Activated CD4-positive, alpha-beta T cell treated with anti-CD3 and anti-CD28 coated beads, Interleukin-2, amount 10 ng/mL, durations not matched to agents 7 days and 5 days (primary cell): ENCODE measurements at places on chromosomes 3 and 15. TPM values are rescaled to one million over a fixed set of nuclear protein-coding genes. Genes with fewer than 3 reads are reported as not detected.

The SPINT1 gene
- total RNA-seq: 2.9 TPM

The CHDH gene
- 0.79 TPM for total RNA-seq

The PAK2 gene
- 88.6 TPM for total RNA-seq

The INSYN1 gene
- not detected for total RNA-seq

The NEK11 gene
- 1.1 TPM for total RNA-seq

The GPR171 gene
- 181 TPM for total RNA-seq

The TAGLN3 gene
- total RNA-seq: 0.33 TPM

The PFKFB4 gene
- 24.9 TPM for total RNA-seq

GRCh38 chr15:70220490-70221096, 122.9 kb upstream of the TLE3 start:
- no peak for DNase-seq

GRCh38 chr3:54951405-54951804, 23.5 kb upstream of the LRTM1 start:
- DNase-seq: no peak

DNA sequence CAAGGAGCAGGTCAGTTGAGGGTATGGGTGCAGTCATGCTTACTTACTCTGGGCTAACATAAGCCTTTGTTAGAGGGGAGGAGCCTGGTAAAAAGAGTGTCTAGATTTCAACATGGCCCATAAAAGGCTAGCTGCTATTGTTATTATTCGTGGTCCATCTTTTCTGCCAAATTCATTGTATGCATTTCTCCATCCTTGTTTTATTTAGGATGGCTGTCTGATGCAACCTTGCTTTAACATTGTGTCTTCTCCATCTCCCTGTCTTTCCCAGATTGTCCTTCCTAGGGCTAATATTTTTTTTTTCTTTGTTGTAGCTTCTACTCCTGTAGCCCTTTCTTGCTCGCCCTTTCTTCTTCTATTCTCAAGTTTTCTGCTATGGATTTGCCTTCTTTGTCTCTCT, 12.6 kb downstream of the RBMS3 start:
- no peak for DNase-seq

GRCh38 chr3:137205394-137206045, 247.7 kb downstream of the IL20RB start:
- no peak for DNase-seq

GRCh38 chr3:128266453-128266852, 113.2 kb downstream of the EEFSEC start:
- no peak for DNase-seq

DNA sequence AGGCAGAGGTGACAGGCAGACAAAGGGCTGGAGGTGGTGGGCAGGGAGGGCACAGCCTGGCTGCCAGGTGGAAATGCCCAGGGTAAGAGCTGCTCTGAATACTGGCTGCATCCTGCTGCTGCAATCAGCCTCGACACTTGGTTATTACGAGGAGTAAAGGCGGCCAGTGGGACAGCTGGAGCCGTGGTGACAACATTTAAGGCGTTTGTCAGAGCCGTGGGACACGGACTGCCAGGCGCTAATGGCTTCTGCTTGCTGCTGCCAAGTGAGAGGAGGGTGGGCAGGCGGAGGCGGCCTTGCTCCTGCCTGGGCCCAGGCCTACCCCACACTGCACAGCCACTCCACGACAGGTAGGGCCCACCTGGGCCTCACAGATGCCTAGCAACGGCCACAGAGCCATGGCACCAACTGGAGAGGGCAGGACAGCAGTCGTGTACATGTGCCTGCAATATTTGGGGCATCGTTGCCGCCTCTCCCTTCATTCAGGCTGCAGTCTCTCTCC, 49.2 kb upstream of the TMEM115 start:
- no peak for DNase-seq

DNA sequence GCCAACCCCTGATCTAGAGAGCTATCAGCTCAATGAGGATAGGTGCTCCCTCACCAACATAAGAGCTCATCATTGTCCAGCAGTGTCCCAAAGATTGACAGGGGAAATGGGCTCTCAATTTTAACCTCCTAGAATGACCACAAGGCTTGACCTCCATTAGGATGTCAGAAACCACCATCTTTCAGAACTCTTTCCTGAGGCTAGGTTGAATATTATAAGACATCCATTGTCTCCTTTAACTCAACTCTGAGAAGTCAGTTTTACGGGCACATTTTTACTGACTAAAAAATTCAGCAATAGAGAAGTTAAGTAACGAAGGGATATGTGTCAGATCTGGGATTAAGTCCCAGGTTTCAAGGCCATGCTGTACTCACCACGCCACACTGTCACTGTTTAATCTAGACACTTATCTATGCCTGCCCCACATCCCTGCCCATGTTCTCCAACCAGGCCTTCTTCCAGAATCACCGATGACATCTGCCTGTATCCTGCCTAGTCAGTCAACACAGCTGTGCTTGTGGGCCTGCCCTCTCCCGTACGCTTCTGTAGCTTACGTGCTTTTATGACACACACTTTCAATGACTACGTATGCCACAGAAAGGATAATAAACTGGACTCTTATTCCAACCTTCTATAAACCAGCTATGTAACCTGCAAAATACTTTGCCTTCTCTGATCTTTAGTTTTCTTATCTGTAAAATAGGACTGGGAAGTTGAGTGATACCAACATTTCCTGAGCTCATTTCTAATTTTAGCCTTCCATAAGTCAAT, 17.1 kb upstream of the MUC13 start:
- DNase-seq: no peak

- DNase-seq: no peak
These were observed 30.1 kb downstream of the CFAP161 start for GRCh38 chr15:81163961-81164800.

GRCh38 chr3:152770296-152770695, 64.6 kb upstream of the P2RY1 start:
- no peak for DNase-seq

DNA sequence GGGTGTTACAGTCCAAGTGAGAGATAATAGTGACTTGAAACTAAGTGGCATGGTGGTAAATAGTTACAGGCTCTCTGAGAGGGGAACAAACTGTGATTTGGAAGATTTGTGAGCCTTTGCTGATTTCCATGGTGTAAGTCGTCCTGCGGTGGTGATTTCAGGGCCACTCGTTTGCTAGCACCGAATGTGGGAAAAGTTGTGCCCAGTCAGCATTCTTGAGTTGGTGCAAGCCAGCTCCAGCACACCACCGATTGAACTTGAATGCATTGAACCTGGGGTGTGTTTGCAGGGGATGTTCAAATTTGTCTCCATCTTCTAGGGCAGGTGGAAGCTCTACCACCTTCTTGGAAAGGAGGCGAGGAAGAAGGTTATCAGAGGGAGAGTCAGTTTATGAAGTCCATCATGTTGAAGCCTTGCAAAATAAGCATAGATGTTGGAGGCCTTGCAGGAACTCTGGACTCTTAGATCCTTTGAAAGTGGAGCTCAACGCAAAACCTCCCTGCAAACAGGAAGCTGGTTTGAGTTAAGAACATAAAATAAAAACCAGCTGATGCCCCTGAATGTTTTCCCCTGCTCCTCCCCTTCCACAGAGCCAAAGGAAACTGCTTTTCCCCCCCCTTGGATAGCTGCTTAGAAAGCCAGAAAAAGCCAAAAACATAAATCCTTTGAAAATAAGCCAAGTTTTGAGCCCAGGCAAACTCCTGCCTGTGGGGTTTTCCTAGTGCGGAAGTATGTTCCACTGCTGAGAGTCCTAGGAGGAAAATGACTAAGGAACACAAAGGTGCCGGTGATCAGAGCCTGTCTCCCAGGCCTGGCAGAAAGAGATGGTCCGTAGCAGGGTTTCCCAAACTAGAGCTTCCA, 21.9 kb downstream of the MAPKBP1 start:
- no peak for DNase-seq

- no peak for DNase-seq
These were observed 525 bp upstream of the FSTL1 start for GRCh38 chr3:120451272-120451761.

DNA sequence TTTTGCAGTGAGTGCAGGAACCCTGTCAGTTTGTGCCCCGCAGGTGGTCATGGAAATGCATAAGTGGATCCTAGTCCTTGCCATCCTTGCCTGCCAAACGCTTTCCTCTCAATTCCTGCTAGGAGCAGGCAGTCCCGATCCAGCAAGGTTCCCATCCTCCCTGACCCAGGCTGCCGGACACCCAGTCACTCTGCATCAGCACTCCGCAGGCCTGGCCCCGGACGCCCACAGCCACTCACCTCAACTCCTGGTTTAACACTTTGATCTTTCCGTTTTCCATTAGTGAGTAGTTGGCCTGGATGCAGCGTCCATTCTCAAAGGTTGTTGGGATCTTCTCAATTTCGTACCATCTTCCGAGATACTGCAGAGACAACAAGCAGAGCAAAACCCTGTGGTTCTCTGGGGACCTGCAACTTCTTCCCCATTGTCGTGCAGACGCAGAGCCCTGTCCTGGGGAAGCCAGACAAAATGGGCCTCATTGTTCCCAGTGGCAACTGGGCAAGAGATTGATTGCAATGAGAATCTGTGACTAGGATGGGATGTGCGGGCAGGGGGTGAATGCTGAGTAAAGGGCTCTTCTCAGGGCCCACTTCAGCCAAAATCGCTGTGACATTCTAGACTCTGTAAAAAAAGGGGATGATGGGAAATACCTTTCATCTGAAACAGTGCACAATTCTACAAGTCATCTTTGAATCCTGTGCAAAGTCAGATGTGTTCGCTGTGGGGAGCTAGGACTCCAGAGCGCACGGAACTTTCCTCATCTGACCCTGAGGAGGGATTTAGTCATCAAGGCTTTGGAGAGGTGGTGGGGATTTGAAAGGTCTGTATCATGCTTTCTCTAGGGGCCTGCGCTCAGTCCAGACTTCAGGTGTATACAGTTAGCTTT, 9.9 kb downstream of the APOD start:
- no peak for DNase-seq
